Pulmonary artery endothelial cell (primary cell): ENCODE measurements at places on chromosomes 11 and 22. TPM values are rescaled to one million over a fixed set of nuclear protein-coding genes. Genes with fewer than 3 reads are reported as not detected.

The DDI1 gene
- total RNA-seq, result not detected in 2 replicates

The EPS8L2 gene
- 2.0 and 3.0 TPM in 2 replicates for total RNA-seq

The JAM3 gene
- total RNA-seq, result 116 and 117 TPM in 2 replicates

The PPFIBP2 gene
- total RNA-seq, result 1.6 and 1.7 TPM in 2 replicates

The FOLR3 gene
- not detected in 2 replicates for total RNA-seq

The SCARF2 gene
- total RNA-seq, result 9.1 and 15.8 TPM in 2 replicates

The CXCR5 gene
- total RNA-seq, result not detected in 2 replicates

The CNIH2 gene
- 0.04 and 0.07 TPM in 2 replicates for total RNA-seq

The FAM181B gene
- 0.04 and 0.13 TPM in 2 replicates for total RNA-seq

The RIMBP3C gene
- total RNA-seq, result 0.04 TPM in 1 of 2 replicates, not detected in the other

The YPEL4 gene
- 0.14 and 0.20 TPM in 2 replicates for total RNA-seq

The P2RX6 gene
- 0.07 TPM in 1 of 2 replicates, not detected in the other for total RNA-seq

The TPBGL gene
- total RNA-seq, result under 0.01 and 0.07 TPM in 2 replicates

The USP2 gene
- 0.13 and 0.14 TPM in 2 replicates for total RNA-seq

The SAA4 gene
- total RNA-seq, result not detected in 2 replicates

The OR51G1 gene
- not detected in 2 replicates for total RNA-seq

The PANX3 gene
- not detected in 2 replicates for total RNA-seq

The MRPL11 gene
- total RNA-seq, result 46.9 and 48.5 TPM in 2 replicates

The BET1L gene
- total RNA-seq, result 13.1 and 13.2 TPM in 2 replicates

The PLCB3 gene
- 66.6 and 84.5 TPM in 2 replicates for total RNA-seq

The MIAT gene
- total RNA-seq, result 0.26 and 0.32 TPM in 2 replicates

The LSP1 gene
- total RNA-seq, result not detected in 2 replicates

The APOA4 gene
- total RNA-seq, result not detected in 2 replicates

The NXPE1 gene
- total RNA-seq, result not detected in 2 replicates

The MMP7 gene
- 0.11 TPM in 1 of 2 replicates, not detected in the other for total RNA-seq

The KCNQ1OT1 gene
- 0.53 and 1.1 TPM in 2 replicates for total RNA-seq

The NCAM1 gene
- total RNA-seq, result 0.07 and 0.32 TPM in 2 replicates

The SEC14L6 gene
- total RNA-seq, result 0.04 TPM in 1 of 2 replicates, not detected in the other

The TMPRSS6 gene
- not detected in 2 replicates for total RNA-seq

The ARHGAP8 gene
- total RNA-seq, result 0.07 TPM in 1 of 2 replicates, not detected in the other

The TEX54 gene
- total RNA-seq, result 0.26 TPM in 1 of 2 replicates, not detected in the other

The ABCC8 gene
- not detected in 2 replicates for total RNA-seq

The FREY1 gene
- 0.40 and 0.88 TPM in 2 replicates for total RNA-seq

The GRIK4 gene
- 0.07 and 0.11 TPM in 2 replicates for total RNA-seq

The OR51B5 gene
- total RNA-seq, result not detected in 2 replicates

The C11orf97 gene
- not detected in 2 replicates for total RNA-seq

The MAPK8IP2 gene
- total RNA-seq, result 0.11 and 0.13 TPM in 2 replicates

The P4HA3 gene
- 32.4 and 40.7 TPM in 2 replicates for total RNA-seq

The RRP7A gene
- total RNA-seq, result 52.4 and 54.9 TPM in 2 replicates

The PKP3 gene
- 0.26 and 0.67 TPM in 2 replicates for total RNA-seq

The TEX12 gene
- not detected in 2 replicates for total RNA-seq

The CRYBB2 gene
- not detected in 2 replicates for total RNA-seq

The SYT12 gene
- total RNA-seq, result 0.04 TPM in 1 of 2 replicates, not detected in the other
